ENCODE measurements at places on chromosomes 2 and 18.

GRCh38 chr2:159053161-159054031 lies 85.0 kb downstream of the TANC1 start:
- no peak for DNase-seq

GRCh38 chr18:76493213-76494161 lies 1.6 kb downstream of the ZNF516 start:
- no peak for DNase-seq

DNA sequence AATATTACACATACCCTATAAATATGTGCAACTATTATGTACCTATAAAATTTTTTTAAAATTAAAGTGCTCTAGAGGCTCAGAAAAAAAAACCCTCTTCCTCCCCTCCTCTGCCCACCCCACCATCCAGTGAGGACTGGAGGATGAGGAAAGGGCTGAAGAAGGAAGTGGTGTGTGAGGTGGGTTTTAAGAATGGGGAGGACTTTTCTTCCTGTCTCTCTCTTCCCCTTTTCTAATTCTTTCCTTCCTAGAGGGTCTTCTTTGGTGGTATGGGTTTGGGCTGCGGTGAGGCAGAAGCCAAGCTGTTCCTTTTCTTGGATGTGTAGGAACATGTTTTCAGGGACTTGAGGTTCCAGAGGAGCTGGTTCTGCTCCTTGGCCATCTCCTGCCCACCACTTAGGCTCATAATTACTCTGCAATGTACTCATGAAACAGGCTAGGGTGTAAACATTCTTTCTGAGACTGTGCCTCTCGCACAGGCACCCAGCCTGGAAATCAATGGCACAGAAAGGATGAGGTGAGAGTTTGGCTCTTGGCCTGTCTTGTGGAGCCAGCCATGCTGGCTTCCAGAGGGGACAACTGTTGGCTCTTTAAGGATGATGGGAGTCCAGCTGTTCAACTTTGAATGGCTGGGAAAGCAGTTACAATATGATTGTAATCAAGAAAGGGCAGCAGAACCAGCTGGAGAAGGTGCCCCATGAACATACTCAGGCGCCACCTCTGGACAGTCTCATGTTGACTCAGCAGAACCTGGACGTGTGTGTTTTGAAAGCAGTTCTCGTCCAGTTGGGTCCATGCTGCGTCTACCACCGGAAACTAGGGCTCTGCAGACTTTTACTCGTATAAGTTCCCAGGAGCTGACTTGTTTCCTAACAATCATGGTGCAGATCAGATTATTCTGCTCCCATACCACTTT lies 38.3 kb downstream of the IL1RL2 start:
- DNase-seq, result no peak

DNA sequence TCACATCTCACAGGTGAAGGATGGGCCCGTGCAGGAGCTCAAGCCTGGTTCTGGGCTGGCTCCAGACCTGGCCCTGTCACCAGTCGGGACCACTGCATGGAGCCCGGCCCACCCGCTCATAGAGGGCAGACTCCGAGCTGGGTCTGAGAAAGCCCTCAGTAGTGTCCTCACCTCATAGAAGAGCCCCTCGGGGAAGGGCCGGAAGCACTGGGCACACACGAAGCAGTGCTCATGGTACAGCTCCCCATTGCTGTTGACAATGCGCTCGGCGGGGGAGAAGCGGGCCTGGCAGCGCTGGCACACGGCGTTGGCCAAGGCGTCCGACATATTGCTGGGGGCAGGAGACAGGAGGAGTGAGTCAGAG lies 11.3 kb downstream of the GPR17 start:
- no peak for DNase-seq

DNA sequence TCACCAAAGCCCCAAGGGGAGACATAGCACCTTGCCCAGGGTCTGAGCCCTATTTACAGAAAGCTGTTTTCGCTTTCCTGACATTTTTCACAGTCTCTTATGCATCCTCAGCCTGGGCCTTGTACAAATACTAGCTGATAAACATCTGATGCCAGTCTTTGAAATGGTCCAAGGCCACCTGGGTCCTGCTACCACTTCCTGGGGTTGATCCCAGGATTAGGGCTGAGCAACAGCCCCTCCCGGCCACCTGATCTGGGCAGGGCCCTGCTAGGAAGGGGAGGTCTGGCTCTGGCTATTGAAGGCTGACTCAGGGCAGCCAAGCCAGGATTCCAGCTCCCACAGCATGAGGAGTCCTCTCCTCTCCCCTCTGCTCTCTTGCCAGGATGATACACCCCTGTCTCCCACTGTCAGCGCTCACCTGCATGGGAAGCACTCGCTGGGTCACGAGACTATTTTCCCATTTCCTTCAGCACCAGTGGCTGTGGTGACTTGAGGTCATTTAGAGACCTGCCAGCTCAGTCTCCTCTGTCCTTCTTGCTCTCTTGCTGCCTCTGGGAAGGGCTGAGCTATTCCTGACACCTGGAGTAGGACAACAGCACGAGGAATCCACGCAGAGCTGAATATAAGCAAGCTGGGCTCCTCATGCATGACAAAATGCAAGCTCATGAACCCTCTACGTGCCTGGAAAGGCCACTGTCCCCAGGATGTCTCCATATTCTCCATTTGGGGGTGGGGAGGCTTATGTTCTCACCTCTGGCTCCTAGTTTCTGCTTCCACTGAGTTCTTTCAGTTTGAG lies 53.0 kb upstream of the LGALSL start:
- no peak for DNase-seq

DNA sequence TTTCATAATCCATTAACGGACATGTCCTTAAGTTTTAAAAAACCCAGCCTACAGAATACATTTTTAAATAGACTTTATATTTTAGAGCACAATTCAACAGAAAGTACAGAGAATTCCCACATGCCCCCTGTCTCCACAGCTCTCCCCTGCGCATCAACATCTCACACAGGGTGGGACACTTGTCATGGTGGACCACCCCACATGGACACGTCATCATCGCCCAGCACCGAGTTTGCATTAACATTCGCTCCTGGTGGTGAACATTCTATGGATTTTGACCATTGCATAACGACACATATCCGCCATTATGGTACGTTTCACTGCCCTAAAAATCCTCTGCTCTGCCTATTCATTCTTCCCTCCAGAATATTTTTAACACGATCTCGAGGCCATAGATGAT lies 1.1 kb upstream of the KCNF1 start:
- no peak for DNase-seq

DNA sequence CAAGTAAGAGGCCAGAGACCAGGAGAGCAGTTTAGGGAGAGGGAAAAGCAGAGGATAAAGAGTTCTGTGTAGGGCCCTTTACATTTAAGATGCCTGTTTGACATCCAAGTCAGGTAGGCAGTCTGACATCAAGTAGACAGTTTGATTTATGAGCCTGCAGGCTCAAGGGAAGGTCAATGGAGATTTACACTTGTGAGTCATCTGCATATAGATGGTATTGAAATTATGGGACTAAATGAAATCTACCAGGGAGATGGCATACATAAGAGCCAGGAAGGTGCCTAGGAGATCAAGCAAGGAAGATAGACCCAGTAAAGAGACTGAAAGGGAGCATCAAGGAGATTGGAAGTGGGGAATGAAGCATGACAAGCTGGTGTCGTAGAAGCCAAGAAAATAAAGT lies 212.4 kb upstream of the PKDCC start:
- no peak for DNase-seq

DNA sequence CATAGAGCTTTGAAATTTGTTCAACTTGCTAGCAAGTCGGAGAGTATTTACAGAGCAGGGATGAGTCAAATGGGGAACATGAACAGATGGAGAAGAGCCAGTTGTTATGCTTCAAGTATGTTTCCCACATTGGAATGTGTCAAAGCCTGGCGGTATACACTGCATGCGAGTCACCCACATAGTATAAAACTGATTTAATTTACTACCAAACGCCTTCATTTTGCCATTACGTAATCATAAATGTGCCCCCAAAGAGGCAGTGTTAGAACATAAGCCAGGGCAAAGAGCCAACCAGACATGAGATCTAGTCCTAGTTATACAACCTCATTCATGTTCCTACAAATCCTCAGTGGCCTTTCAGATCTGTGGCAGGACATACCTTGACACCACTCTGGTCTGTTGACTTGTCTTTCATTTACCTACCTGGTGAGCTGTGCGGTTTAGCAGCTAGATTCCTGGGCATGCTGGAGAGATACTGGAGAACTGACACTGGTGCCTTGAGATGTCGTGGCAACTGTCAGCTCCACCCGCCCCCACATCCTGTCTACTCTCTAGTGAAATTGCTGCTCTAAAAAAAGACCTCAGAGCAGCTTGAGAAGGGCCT lies 21.7 kb upstream of the NRP2 start:
- peak; percentile 31 for DNase-seq

DNA sequence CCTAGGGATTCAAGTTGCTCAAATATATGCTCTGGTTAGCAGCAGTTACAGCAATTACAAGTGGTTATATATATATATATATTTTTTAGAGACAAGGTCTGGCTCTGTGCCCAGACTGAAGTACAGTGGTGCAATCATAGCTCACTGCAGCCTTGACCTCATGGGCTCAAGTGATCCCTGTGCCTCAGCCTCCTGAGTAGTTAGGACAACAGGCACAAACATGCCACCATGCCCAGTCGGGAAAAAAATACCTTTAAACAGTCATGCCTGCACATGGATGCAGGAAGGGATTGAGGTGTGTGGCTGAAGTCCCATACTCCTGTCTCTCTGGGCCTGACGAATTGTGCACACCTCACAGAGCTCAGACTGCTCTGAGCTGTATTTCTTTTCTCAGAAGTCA lies 19.6 kb upstream of the DNAH7 start:
- no peak for DNase-seq

DNA sequence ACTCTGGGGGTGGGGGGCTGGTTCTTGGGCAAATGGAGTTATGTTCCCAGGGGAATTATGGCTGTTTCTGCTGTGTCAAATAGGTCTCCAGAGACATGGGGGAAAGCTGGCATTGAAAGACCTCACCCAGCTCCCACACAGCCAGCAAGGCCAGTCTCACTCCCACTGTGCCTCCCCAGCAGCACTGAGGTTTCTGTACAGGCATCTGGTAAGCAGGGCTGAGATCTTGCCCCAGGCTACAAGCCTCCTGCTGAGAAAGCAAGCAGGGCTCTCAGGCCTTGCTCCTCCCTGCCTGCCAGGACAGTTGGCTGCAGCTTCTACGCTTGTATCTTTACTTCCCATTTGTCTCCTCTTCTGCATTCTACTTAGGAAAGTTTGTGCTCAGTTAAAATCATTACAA lies 50.5 kb upstream of the FHOD3 start:
- DNase-seq, result no peak

DNA sequence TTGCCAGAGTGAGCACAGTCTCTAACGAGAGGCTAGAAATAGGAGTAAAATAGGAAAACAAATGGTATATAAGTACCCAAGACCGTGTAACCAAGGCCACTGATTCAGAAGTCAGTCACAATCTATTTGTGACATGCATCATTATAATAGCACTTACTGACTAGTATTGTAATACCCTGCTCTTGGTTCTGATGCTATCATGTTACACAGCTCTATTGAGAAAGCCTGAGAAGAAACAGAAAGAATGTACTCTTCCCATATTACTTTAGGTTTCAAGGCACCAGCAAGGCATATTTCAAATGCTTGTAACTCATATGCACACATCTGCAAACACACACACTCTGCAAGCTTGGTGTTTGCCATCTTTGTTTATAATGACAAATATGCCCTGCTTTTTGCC lies 746.4 kb downstream of the SLC4A3 start:
- no peak for DNase-seq

- no peak for DNase-seq
These were observed 30.1 kb upstream of the SOS1 start for GRCh38 chr2:39150890-39151497.

GRCh38 chr2:119338272-119338671 lies 28.4 kb downstream of the C2orf76 start:
- DNase-seq, result no peak

GRCh38 chr2:160293391-160294091 lies 93.5 kb upstream of the ITGB6 start:
- no peak for DNase-seq

DNA sequence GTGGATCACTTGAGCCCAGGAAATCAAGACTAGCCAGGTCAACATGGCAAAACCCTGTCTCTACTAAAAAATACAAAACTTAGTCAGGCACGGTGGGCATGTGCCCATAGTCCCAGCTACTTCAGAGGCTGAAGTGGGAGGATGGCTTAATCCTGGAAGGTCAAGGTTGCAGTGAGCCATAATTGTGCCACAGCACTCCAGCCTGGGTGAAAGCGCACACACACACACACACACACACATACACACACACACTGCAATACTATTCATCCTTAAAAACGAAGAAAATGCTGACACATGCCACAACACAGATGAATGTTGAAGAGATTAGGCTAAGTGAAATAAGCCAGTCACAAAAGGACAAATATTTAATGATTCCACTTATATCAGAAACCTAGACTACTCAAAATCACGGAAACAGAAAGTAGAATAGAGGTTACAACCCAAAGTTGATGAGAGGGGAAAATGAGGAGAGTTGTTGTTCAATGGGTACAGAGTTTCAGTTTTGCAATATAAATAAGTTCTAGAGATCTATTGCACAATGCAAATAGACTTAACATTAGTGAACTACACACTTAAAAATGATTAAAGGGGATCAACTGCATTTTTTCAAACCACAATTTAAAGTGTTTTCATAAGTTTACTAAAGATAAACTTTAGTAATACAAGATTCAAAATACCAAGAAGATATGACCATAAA lies 114.5 kb downstream of the USP34 start:
- DNase-seq, result no peak

DNA sequence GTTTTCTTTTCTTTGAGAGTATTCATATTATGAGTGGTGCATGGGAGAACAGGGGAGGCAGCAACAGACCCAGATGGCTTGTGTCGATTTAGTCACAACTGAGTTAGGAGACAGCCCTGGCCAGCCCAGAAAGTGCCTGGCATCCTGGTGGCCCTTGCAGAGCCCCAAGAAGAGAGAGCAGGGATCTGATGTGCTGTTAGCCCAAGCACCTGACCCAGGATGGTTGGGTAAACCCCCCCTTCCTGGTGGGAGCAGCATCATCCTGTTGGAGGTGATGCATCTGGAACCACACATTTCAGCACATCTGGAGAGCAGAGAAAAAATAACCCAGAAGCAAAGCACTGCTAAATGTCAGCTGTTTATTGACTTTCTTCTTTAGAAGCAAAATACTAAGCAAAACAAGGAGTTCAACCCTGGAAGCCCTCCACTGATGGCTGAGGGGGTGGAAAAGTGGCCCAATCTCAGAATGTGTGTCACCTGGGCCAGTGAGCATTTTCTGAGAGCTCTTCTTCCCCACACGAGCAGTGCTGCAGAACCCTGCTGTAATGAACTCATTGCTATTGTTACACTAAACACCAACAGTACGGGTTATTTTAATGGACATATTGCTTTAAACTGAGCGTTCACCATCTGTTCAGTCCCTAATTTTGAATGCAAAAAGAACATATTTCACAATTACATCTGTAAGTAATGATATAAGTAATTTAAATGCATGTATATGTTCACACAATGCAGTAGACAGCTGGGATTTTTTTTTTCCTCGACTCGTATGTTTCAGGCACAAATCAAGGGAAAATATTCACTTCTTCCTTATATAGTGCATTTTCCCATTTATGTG lies 100.6 kb upstream of the SMIM21 start:
- DNase-seq, result no peak

All from activated CD4-positive, alpha-beta T cell treated with anti-CD3 and anti-CD28 coated beads, Interleukin-2, Interleukin-6, amounts not matched to agents 100 ng/mL and 50 ng/mL, durations not matched to agents 16 hours and 8 hours (primary cell).